Stimulated activated CD4-positive, alpha-beta T cell treated with anti-CD3 and anti-CD28 coated beads, TNF-alpha, amount 100 ng/mL, for 24 hours (primary cell): ENCODE measurements at places on chromosomes 4 and X.

- no peak for DNase-seq
Measured at GRCh38 chrX:22032084-22032483, at the start of gene PHEX. Gene PHEX (plus strand): TSS chrX:22032325. CDS start chrX:22033006, 681 bp downstream.

GRCh38 chr4:73815145-73815544 lies 21.3 kb upstream of the CXCL6 start:
- DNase-seq = no peak

- no peak for DNase-seq
Measured at GRCh38 chr4:181827246-181827645, 416.0 kb upstream of the TENM3 start.

DNA sequence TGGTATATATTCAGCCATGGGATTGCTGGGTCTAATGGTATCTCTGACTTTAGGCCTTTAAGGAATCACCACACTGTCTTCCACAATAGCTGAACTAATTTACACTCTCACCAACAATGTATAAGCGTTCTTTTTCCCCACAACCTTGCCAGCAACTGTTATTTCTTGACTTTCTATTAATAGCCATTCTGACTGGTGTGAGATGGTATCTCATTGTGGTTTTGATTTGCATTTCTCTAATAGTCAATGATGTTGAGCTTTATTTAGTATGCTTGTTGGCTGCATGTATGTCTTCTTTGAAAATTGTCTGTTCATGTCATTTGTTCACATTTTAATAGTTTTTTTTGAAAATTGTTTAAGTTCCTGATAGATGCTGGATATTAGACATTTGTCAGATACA lies 235.2 kb downstream of the HEPH start:
- DNase-seq = no peak

DNA sequence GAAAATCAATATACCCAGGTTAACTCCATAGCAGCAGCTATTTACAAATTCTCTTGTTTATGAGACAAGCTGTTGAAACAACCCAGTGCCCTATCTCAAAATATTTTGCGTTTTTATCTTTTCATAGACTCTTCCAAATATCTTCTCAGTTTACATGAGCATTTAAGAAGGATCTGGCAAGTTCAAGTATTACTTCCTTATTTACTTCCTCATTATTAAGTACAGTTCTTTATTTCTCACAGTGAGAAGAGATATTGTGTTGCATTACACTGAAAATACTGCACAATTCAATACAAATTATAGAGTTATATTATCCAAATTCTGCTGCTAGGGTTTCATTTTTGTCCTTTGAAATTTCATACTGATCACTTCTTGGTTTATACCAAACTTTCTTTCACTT lies 43.6 kb upstream of the UCP1 start:
- no peak for DNase-seq

- no peak for DNase-seq
Measured at GRCh38 chrX:136086521-136086920, 60.8 kb upstream of the FHL1 start.

GRCh38 chrX:155880586-155881157 lies 473 bp upstream of the VAMP7 start:
- no peak for DNase-seq

DNA sequence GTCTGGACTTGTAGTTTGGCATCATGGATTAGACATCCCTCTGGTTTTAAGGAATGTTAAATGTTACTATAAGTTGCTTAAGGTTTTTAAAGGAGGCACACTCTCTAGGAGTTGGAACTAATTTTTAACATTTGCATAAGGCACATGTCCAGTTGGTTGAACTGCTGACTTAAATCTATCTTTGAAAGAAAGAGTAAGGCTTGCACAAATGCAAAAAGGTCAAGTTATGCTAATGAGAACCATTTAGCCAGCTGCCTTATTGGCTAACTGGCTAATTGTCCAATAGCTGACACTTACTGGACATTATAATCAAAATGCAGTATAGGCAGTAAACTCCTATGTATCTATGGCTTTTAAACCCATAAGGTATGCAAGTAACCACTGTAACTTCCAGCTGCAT lies 206.1 kb upstream of the TTC29 start:
- no peak for DNase-seq

DNA sequence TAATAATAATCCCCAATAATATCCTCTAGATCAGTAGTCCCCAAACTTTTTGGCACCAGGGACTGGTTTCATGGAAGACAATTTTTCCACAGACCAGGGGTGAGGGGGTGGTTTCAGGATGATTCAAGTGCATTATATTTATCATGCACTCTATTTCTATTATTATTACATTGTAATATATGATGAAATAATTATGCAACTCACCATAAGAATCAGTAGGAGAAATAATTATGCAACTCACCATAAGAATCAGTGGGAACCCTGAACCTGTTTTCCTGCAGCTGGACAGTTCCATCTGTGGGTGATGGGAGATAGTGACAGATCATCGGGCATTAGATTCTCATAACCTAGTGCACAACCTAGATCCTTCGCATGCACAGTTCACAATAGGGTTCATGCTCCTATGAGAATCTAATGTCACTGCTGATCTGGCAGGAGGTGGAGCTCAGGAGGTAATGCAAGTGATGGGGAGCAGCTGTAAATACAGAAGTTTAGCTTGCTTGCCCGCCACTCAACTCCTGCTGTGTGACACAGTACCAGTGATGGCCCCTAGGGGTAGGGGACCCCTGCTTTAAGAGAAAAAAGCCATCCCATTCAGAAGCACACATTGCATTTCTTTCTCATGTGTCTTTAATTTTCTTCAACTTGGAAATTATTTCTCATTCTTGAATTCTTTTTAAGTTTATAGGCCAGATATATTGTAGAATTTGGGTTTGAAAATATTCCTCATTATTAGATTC lies 16.0 kb upstream of the SH3RF1 start:
- DNase-seq = no peak

DNA sequence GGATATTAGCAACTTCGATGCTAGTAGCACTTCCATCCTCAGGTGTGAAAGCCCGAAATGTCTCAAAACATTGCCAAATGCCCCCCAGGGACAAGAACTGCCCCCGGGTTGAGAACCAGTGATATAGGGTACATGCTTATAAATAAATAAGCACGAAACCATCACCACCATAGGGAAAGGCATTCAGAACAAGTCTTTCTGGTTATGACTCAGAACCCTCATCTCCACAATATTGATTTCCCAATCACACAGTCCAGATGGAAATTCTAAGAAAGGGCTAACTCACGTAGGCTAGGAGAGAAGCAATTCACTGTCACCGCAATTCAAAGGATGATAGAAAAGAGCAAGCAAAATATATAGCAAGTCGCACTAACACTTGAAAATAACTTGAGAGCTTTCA lies 84.8 kb downstream of the ANOS1 start:
- no peak for DNase-seq

- no peak for DNase-seq
Measured at GRCh38 chr4:74962584-74962983, 29.7 kb downstream of the PARM1 start.

DNA sequence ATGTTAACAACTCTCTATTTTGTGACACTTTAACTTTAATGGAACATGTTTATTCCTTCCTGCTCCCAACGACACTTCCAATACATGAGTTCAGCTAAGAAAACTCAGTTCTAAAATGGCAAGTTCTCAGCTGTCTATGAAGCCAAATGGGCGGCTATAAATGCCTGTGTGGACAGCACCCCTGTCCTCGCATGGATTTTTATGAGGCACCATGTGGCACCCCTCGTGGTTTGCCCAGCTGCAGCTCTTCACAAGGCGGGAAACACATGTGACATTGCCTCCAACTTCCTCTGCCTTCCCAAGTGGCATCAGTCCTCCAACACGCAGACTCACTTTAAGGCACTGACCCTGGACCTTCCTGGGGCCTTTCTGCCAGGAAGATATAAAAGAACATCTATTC lies 48.0 kb downstream of the SH3RF1 start:
- DNase-seq = no peak

DNA sequence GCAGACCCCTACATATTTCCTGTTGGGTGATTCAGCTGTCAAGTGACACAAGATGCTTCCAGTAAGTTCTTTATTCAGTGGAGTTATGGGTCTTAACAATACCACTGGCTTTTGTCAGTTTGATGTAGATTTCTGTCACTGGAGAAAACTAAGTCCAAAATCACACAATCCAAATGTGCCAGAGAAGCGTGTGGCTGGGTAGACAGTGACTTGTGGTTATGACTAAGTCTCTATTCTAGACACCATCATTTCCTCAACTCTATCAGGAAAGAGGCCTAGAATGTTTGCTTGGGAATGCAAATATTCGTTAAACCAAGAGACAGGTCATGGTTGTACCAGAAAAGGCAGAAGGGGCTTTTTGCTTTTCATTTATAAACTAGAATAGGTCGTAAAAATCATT lies 54.4 kb upstream of the HS3ST1 start:
- DNase-seq = no peak

GRCh38 chr4:4247696-4248028 lies 361 bp downstream of the TMEM128 start:
- DNase-seq = no peak

DNA sequence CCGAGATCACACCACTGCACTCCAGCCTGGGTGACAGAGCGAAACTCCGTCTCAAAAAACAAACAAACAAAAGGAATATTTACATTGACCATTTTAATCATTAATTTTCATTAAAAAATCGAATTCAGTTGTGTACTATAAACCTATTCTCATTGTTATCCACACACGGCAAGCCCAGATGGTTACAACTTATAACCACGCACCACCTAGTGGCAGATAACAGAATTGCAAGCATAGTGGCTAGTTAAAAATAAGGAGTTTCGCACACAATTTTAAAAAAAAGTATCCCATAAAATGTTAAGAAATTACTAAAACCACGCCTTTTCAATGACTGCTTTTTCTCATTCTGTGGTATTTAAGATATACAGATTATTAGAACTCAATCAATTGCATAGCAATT lies 25.4 kb downstream of the MBNL3 start:
- DNase-seq = no peak

DNA sequence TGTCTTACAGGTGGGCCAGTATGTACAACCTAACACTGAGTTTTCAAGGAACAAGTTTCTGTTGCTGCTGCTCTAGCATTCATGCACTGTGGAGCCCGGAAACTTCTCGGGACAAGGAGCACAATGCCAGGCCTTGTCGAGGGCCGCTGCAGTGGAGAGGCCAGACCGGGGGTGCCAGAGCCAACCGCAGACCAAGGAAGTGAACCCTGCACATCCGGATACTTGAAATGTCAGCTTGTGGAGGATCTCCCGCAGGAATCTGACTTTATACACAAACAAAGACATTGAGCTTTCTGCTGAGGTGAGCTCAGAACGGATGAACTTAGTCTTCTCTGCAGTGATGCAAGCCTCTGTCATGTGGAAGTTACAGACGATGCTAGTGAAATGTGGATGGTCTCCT lies 99.5 kb downstream of the ZNF827 start:
- no peak for DNase-seq

GRCh38 chrX:31449081-31449480 lies 377.2 kb upstream of the FTHL17 start:
- DNase-seq = no peak

- no peak for DNase-seq
Measured at GRCh38 chr4:59971952-59972351, 1228.2 kb upstream of the ADGRL3 start.

DNA sequence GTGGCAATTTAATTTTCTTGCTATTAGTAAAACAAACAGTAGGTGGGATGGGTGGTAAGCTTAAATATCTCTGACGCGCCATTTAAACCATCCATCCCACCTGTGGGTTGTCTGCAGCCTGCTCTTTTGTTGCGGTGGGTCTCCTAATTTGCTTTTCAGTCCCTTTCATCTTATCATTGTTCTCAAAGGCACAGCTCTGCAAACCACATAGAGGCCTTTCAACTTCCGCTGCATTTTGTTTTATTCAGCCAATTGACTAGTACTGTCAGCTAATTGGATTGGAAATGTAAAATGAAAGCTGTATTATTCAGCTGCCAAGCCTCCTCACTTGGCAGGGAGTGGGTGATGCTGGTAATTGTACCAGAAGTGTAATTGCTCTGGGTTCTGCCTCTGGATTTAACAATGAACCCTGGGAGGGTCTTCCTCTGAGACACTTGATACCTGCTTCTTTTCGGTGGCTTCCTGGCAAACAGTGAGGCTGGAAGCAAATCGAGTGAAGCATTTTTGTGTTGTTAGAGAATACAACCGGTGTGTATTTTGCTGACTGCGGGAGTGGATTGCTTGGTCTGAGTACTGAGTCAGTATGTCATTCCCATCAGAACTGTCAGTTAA lies 165.6 kb downstream of the FRAS1 start:
- no peak for DNase-seq

DNA sequence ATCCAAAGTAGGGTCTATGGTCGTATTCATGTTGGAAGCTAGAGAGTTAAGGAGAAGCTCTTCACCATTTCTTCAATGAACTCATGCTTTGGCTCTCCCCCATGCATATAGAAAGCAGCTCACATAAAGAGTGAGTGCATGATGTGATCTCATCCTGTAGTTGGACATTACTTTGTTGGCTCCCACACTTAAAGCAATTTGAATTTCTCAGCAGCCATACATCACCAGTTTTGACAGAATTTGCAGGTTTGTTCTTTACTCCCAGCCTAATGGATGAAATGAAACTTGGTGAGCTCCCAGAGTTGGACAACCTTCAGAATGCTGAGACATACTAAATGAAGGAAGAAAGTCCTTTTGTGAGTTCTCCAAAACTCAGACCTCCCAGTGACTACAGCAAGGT lies 613.5 kb downstream of the IQCM start:
- DNase-seq = no peak

DNA sequence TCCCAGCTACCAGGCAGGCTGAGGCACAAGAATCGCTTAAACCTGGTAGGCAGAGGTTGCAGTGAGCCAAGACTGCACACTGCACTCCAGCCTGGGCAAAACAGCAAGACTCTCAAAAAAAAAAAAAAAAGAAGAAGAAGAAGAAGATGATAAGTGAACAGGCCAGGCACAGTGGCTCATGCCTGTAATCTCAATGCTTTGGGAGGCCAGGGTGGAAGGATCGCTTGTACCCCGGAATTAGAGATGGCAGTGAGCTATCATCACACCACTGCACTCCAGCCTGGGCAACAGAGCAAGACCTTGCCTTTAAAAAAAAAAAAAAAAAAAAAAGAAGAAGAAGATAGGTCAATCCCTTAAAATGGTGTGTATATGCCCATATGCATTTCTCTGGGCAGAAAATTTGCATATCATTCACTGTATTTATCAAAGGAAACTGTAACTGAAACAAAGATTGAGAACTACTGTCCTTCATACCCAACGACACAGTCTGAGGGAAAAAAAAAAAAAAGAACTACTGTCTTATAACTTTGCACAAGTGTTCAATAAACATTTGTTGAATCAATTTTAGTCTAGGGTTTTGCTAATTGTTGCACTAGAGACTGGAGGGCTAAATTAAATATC lies 2.3 kb downstream of the RFC1 start:
- DNase-seq = no peak

DNA sequence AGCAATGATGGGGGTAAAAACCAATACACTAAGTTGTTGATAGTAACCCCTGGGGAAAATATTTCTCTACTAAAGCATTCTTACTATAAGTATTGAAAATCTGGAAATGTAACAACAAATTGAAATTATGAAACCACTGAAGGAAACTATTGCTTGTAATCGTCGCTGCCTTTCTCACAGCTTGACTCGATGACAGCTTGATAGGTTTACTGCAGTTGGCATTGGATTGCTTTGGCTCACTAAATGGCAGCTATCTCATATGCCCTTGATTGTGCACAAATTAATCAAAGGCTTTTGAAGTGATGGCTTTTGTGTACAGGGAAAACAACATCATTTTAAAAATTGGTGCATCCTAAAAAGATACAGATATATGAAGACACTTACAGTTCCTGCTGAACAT lies 419.6 kb upstream of the TENM3 start:
- no peak for DNase-seq

GRCh38 chr4:168480931-168481611 lies 779 bp upstream of the DDX60L start:
- DNase-seq = no peak
